ENCODE measurements at places on chromosomes 7 and 10.

- no peak for DNase-seq
Measured at GRCh38 chr7:47619806-47620205, 37.9 kb upstream of the TNS3 start.

DNA sequence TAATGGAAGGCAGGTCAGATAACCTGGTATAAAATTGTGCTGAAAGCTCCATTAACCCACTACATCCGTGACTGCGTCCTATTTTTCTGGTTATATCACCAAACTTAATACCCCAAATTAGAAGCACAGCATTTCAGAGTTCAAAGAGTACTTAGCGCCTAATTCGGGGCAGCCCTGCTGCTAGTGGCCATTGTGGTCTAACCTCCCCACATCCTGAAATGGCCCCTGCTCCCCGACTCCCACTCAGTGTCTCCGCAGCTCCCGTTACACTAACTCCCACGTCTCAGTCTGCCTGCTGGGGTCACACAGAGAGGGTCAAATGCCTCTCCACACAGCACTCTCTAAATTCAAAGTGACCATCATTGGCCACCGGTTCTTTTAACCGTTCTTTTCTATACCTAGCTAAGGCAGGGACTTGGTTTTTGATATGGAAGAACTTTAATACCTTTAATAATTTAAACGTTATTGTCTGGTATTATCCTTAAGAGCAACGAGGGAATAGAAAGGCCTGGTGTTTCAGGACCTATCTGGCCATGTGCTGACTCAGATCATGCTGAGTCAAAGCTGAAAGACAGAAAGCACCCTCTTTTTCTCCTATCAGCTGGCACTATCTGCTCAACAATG, 117.1 kb downstream of the KMT2E start:
- DNase-seq: no peak

GRCh38 chr10:91162495-91163268, 57.8 kb upstream of the PCGF5 start:
- DNase-seq: peak; percentile 75

GRCh38 chr10:30500534-30500933, 66.5 kb downstream of the MAP3K8 start:
- DNase-seq: peak; percentile 6

GRCh38 chr7:37352974-37353948, 95.4 kb downstream of the ELMO1 start:
- DNase-seq: peak; percentile 71

- DNase-seq: peak; percentile 29
Measured at GRCh38 chr10:71486484-71487114, 89.9 kb downstream of the CDH23 start.

GRCh38 chr10:536371-536925, 153.0 kb downstream of the DIP2C start:
- DNase-seq: no peak

DNA sequence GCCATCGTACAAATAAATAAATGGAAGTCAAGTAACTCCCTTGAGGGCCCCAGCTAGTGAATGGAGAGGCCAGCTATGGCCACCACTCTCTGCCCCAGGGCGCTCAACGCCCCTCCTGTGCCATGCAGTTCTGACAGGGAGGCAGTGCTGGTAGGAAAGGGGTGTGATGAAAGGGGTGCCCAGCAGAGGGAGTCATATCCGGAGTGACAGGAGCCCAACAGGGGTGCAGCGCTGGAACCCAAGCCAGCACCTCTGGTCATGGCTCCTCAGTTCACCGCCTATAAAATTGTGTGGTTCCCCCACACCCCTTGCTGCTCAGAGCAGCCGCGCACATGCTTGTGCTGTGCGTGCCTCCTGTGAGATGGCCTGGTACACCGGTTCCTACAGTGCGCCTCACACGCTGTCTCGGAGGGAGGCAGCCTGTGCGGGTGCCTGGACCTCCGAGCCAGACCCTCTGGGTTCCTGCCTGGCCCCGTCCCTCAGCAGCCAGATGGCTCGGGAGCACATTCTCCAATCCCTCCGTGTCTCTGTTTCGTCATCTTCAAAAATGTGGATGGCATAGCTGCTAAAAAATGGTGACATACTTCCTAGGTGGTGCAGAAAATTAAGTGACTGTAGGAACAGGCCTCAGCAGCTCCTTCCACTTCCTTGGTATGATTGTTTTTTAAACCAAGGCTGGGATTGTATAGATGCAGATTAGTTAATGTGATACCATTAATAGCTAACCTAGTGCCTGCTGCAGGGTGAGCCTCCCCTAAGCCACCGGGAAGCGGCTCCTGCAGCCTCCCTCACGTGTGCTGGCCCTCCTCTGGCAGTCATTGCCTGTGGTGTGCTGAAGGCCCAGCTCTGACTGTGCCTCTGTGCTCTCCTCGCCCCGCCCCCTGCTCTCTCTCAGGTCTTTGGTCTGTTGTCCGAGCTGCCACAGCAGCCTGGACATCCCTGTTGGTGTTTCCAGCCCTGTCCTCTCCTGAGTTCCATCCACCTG, 125.8 kb downstream of the EGFR start:
- DNase-seq: no peak

DNA sequence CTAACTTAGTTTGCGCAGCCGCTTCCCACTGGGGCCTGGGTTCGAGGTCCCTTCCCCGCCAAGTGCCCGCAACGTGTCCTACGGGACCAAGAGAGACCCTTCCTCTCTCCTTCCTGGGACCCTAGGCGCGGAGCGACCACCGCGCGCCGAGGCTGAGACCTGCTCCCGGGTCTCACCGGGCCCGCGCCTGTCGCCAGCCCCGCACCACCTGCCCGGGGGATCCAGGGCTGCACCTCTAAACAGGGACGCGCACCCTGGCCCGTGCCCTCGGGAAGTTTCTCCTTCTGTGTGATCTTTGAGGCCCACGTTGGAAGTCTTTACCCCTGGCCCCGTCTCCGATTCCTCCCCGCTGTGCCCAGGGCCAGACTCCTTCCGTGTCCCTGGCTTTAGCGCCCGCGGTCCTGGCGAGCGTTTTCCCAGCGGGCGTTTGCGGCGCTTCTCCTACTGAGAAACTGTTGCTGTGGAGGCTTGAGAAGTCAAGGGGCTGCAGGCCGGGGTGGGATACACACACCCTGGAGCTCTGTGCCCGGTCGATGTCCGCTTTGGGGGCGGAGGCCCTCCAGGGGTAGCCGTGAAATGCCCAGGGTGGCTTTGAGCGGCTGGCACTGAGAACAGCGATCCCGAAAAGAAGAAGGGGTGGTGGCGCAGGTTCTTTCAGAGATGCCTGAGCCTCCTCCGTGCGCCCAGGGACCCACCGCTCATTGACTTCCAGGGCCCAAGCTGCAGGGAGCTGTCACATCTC, 575 bp downstream of the PLPP4 start:
- DNase-seq: no peak

DNA sequence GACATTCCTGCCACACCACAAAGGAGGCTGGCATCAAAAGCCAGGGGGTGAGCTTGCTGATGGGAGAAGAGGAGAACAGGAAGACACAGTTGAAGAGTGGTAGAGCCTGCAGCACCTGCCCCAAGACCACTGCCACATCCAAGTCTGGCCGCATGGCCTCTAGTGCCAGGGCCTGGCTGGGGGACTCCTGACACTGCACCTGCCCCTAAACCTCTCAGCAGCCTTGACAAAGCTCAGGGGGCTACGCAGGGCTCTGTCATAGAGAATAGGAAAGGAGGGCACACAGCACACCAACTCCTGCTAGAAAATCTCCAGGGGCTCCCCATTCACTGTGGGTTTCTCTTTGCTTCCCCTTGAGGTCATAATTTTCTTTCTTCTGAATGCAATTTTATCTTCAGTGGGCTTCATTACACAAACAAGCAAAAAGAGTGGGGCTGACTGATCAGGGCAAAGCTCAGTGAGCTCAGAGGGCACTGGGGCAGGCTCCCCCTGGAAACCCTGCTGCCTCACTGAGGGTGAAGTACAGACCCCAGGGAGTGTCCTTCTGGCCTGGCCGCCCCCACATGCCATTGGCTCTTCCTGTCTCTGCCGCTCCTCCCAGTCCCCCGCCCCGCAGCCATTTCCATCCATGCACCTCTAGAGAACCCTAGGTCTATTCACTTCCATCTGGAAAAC, 37.2 kb downstream of the VOPP1 start:
- DNase-seq: peak; percentile 19

GRCh38 chr7:55154096-55154495, 135.3 kb downstream of the EGFR start:
- no peak for DNase-seq

- DNase-seq: no peak
Measured at GRCh38 chr7:67518580-67518979, 521.9 kb downstream of the TYW1 start.

GRCh38 chr7:112770051-112770450, 20.1 kb downstream of the TMEM168 start:
- DNase-seq: no peak

GRCh38 chr10:48274636-48275035, at the start of gene FRMPD2:
Gene FRMPD2, minus strand, starts transcription at chr10:48274696. Its CDS starts 129 bp downstream, at chr10:48274567.
- DNase-seq: no peak

GRCh38 chr7:148041156-148041555, 549.4 kb upstream of the C7orf33 start:
- no peak for DNase-seq

DNA sequence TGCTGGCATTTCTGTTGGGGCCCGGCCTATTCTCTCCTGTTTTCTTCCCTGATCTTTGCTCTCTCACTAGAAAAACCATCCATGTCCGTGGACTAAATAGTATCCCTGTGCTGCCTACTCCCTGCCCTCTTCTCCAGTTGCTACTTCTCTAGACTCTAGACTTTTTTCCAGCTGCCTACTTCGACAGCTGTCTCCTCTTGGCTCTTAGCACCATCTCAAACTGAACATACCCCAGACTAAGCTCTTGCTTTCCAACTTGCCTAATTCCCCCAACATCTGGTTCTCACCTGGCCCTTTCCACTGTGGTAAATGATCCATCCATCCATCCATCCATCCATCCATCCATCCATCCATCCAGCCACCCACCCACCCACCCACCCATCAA, 19.5 kb downstream of the ADCYAP1R1 start:
- DNase-seq: no peak

- no peak for DNase-seq
Measured at GRCh38 chr10:43076876-43077420, at the start of gene RET. Gene RET, plus strand, starts transcription at chr10:43077069. Its CDS starts 190 bp downstream, at chr10:43077259.

DNA sequence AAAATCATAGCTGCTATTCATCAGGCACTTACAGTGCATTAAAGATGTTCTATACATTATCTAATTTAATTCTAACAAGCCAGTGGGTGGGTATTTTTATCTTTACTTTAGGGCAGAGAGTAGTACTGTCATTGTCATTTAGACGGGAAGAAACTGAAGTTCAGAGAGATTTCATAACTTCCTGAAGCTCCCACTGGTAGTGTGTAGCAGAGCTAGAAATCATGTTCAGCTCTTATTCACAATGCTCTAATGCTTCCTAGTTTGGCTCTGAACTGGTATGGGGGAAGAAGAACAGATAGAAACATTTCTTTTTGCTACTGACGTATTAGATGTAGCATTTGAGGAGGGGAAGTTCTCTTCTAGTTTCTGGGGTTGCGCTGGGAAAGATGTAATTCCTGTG, 116.7 kb downstream of the CYP26A1 start:
- DNase-seq: no peak

DNA sequence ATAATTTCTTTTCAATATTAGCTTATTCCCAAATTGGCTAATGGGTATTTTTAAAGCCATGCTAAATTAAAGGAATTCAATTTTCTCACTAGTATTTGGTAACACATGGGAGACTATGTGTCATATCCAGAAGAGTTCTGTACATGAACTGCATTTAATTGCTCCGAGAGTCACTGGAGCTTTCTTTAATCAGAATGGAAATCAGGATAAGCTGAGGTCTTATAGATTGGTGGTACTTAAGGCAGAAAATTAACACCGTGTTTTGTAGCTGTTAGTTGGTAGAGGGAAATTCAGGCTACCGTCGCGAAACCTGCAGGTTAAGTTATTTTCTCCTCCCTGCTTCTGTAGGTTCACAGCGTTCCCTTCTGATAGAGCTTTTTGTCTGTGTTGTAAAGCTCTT, at the start of gene WEE2:
Gene WEE2 (plus strand): TSS at position 3 of the 400 bp plus-strand sequence. CDS start 406 bp downstream, outside the sequence.
- no peak for DNase-seq

DNA sequence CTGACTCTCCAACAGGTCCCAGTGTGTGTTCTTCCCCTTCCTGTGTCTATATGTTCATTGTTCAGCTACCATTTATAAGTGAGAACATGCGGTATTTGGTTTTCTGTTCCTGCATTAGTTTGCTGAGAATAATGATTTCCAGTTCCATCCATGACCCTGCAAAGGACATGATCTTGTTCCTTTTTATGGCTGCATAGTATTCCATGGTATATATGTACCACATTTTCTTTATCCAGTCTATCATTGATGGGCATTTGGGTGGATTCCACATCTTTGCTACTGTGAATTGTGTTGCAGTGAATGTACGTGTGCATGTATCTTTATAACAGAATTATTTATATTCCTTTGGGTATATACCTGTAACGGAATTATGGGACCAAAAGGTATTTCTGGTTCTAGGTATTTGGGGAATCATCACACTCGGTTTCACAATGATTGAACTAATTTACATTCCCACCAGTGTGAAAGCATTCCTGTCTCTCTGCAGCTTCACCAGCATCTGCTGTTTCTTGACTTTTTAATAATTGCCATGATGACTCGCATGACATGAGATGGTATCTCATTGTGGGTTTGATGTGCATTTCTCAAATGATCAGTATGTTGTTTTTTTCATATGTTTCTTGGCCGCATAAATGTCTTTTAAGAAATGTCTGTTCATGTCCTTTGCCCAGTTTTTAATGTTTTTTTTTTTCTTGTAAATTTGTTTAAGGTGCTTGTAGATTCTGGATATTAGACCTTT, 60.2 kb downstream of the LSMEM1 start:
- no peak for DNase-seq

DNA sequence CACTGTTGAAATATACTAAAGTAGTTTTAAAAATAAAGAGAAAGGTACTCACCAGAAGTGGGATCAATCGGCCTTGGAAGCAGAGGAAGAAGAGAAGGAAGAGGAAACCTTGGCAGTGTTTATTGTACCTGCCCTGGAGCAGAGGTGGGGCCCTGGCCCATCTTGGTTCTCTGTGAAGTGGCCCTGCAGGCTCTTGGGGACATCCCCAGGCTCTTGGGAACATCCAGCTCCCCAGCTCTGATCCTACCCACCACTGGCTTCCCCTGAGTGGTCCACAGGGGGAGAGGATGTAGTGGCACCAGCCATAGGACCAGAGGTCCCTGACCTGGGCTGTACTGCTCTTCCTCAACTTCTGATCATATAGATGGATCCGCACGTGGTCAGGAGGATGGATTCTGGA, 22.3 kb upstream of the RET start:
- DNase-seq: no peak

GRCh38 chr7:1995426-1995825, 237.3 kb downstream of the MAD1L1 start:
- DNase-seq: no peak

DNA sequence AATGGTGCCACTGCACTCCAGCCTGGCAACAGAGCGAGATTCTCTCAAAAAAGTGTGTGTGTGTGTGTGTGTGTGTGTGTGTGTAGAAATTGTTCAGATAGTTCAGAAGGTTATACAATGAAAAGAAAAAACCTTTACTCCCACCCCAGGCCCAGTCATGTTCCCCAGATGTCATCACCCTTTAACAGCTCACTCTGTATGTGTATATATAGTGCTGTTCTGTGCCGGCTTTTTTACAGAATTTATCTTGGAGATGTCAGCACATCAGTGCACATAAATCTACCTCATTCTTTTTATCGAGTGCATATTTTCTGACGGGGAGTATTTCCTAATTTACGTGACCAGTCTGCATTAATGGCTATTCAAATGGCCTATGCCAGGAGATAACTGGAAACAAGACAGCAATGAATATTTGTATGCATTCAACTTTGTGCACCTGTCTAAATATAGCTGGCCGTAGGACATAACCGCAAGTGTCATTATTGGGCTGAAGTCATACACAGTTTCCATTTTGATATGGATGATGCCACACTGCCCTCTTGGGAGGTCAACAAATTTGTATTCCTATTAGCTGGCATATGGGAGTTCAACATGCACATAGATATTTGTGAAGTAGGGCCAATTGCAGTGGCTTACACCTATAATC, 11.7 kb downstream of the NIPSNAP2 start:
- DNase-seq: no peak

GRCh38 chr7:80726666-80727065, 88.2 kb downstream of the CD36 start:
- DNase-seq: no peak

Measured in activated naive CD4-positive, alpha-beta T cell treated with Interleukin-2 at 50 U/mL for 16 hours (primary cell).